ENCODE measurements at places on chromosomes 12 and 14.

DNA sequence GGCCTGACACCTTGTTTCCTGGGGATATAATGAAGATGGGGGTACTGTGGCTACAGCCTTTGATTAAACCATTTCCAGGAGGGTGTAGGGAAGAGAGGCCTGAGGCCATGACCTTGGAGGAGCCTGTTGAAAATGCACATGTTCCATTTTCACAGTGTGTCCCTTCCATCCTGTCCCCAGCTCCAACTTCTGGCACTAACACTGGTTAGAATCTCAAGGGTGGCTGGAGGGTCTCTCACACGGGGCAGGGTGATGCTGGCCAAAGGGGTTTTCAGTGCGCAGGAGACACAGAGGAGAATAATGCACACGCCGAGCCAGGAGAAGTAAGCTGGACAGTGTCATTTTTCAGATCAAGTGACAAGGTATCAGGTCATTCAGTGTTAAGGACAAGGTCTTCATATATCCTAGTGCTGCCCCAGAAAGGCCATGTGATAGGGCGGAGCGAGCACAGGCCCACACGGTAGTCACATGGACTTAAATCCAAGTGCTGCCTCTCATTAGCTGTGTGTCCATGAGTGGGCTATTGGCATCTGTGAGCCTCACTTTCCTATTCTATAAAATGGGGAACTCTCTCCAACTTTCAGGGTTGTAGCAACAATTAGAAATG, 36.4 kb upstream of the TUNAR start:
- no peak for DNase-seq

DNA sequence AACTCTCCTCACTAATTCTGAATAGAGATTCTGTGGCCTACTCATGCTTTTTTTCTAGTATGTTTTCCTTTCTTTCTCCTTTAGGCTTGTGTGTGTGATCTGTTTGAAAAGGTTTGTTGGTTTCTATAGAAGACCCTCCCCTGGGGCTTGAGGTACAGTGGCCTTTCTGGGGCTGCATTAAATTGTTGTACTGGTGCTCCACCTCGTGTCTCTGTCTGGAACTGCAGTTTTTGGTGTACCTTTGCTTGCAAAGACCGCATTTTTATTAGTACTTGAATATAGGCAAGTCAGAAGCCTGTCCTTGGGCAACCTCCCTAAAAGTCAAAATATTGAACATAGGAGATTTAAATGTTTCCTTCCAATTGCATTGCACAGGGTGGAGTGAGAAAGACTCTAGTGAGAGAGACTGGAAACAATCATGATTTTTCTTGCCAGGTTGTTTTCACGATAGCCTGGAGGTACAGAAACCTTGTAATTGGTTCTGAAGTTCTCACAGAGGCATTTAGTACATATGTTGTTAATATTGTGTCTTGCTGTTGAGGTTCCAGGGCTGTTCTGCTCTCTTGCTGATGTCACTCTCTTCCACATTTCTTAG, 39.0 kb downstream of the SLCO1B1 start:
- peak; percentile 10 for DNase-seq

DNA sequence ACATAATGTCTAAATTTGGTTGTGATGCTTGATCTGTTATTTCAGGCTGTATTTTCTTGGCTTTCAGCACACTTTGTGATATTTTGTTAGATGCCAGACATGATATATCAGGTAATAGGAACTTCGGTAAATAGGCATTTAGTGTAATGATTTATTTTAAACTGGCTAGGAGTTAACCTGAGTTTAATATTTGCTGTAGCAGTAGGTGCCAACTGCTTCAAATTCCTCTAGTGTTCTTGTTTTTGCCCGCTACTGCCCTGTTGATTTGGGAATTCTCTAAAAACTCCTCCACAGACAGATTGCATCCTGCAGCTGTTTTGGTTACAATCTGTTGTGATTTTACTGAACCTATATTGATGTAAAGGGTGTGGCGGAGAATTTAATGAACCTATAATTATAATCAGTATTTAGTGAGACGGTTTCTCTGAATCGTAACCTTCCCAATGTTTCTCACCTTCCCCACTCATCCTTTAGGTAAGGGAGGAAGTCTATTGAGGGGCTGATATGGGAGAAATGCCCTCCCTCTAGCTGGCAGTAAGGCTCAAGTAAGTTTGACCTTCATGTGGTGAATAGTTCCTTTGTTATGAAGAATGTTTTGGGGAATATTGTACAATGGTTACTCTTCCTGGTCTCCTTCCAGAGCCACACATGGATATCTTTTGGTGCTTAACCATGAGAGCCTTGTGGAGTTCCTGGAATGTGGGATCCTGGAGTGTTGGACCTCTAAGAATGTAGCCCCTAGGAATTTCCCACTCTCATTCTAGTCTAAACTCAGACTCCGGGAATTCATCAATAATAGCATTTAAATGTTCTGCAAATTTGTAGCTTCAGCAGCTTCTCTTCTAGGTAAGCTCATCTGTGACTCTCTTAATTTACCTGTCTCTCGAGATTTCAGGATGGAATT, 634.1 kb downstream of the FSCB start:
- DNase-seq, result no peak

DNA sequence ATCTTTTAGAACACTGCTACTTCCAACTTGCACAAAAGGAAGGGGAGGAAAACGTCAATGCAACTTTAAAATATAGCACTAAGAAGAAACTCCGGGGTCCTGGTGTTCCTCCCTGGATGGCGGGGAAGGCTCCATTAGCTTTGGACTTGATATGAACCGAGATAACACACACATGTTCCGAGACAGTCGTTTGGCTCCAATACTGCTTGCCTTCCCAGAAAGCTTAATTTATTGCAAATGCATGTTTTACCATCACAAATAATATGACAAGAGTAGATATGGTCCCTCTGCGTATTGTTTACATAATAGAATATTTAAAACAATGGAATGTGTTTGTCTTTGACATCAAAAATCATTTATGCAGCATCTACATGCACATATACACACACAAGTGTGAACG, 87.6 kb upstream of the CLMN start:
- no peak for DNase-seq

DNA sequence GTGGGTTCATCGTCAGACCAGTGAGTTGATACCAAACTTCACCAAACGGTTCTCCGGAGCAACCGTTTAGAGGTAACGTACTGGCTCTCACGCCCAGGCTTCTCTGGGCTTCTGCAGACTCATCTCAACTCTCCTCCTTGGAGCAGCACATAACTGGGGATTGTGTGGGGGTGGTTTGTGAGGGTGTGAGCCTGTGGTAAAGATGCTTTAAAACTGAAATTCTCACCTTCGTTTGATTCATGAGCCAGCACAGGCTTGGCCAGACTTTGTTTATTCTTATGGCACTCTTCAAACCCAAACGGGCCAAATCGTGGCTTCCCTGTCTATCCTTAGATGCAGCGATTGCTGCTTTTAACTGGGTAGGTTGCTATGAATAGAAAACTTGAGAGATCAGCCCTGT, 121.3 kb downstream of the SAMD4A start:
- no peak for DNase-seq

GRCh38 chr14:101184572-101184971, 281.1 kb upstream of the RTL1 start:
- DNase-seq, result no peak

- no peak for DNase-seq
Observed at GRCh38 chr14:89855961-89856656, 98.4 kb downstream of the EFCAB11 start.

DNA sequence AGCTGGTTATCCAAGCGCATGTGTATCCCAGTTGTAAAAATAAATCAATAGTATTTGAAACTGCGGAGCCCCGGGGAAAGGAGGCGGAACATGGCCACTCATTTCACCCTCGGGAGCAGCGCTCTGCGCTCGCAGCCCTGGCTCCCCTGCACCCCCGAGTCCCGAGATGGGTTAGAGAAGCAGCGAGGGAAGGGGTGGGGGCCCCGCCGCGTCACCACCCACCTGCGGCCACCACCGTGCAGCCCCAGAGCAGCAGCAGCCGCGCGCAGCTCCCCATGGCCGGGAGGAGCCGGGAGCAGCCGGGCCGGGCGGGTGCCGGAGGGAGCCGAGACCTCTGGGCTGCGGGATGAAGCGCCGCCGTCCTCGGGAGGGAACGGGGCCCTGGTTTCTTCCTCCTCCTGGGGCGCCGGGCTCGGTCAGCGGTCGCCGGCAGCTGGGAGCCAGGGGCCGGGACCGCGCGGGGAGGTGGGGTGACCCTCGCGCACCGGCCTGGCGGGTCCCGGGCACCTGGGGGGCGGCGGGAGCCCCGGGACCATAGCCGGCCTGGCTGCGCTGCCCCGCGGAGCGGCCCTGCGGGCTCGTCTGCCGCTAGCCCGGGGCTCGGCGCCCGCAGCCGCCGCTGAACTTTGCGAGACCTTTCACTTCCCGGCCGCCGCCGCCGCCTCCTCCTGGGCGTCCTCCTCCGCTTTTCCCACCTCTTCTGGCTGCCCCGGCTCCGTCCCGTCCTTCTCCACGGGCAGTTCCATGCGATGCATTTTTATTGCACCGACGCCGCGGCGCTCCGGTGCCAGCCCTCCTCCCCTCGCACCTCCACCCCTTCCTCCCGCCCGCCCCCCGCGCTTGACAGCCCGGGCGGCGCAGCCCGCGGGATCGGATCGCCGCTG, at the start of gene NTN4:
NTN4 (minus strand) TSS at position 732 of the 884 bp plus-strand sequence; CDS start at position 277, 455 bp downstream.
- no peak for DNase-seq

DNA sequence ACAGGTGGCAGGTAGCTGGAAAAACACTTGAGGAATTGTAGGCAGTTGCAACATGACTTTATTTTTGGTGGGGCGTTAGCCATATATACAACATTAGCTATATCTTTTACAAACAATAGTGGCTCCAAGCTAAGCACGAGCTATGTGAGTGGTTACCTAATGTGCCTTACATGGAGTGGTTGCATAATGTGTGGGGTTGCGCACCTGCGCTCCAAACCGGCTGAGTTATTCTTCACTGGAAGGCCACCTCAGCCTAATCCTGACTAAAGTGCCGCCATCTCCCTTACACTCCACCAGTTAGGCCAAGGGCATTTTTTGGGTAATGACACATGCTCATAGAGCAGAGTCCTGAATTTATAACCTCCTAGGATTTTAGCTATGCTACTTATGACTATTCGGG, 31.8 kb upstream of the G2E3 start:
- no peak for DNase-seq

GRCh38 chr14:20681348-20682126, 2.8 kb upstream of the RNASE4 start:
- DNase-seq, result peak; percentile 83

DNA sequence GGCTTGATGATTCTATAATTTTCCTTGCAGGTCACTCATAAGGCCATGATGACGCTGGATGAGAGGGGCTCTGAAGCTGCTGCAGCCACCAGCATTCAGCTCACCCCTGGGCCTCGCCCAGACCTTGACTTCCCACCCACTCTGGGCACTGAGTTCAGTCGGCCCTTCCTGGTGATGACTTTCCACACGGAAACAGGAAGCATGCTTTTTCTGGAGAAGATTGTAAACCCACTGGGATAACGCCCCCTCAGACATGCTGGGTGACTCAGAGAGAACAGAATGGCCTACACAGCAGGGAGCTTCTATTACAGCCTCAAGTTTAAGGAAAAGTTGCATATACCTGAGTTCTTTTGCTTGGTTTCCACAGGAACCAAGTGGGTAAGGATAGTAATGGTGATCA, 34.3 kb downstream of the SERPINA3 start:
- DNase-seq, result no peak

DNA sequence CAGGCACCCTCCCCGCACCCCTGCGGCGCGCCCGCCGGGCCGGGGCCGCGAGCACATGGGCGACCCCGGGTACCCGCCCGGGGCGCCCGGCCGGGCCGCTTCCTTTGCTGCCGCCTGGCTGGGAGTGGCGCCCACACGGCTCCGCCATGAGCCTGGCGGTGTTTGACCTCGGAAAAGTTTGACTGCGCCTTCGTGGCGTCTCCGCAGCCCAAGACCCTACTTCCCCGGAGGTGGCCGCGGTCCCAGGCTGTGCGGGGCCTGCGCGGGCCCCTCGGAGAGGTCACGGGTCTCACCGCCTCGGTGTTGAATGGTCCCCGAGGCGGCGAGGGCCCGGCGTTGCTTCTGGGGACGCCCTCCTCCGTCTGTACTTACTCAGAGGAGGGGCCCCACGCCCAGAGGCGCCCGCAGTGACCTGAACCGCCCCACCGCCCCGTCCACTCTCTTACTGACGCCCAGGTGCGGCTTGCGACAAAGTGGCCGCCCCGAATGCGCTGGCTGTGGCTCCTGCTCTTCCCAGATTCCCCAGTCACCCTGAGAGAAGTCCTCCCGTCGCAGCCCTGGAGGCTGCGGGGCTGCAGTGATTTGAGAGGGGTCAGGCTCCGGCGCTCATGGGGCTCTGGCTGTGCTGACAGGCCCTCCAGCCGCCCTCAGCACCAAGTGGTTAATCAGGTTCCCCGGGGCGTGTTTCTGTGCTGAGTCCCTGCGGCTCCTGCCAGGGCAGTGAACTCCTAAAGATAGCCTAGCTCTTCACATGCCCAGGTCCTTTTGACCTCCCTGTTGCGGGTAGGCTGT, 5.8 kb downstream of the KMT5A start:
- DNase-seq, result peak; percentile 15

DNA sequence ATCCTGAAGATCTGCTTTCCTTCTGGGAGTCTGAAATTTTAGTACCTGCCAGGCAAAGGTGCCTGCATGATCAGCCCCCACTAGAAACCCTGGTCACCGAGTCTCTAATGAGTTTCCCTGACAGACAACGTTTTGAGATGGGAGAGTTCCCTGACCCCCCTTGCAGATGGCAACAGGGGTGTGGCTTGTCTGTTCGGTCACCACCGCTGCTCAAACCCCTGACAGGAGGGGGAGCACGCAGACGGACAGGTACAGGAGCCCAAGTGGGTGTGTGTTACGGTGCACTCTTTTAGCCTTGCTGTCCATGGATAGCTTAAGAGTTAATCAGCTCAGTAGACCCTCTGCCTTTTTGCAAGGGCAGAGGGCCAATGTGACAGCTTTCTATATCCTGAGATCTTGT, 19.3 kb upstream of the CDKN3 start:
- DNase-seq, result no peak

DNA sequence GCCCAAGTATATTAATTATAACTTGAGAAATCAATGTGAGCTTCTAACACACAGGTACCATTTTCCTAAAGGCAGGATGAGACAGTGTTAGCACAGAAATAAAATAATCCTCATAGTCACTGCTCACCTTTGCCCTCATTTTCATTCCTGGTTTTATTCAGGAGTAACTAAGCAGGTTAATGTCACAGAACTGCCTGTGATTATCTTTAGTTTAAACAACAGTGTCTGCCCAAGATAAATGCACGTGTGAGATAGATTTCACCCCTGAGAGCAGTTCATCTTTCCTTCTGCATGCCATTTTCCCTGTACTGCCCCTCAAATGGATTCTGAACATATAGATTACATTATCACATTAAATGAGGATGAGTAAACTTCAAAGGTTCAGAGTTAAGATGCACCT, 250.7 kb downstream of the RMST start:
- no peak for DNase-seq

- no peak for DNase-seq
Observed at GRCh38 chr14:86115972-86116371, 586.0 kb downstream of the FLRT2 start.

- no peak for DNase-seq
Observed at GRCh38 chr14:60170948-60171347, 5.8 kb upstream of the DHRS7 start.

- DNase-seq, result no peak
Observed at GRCh38 chr14:65387628-65388027, 24.9 kb upstream of the FUT8 start.

- no peak for DNase-seq
Observed at GRCh38 chr12:13941258-13942249, 39.8 kb downstream of the GRIN2B start.

GRCh38 chr12:77686760-77687159, 143.9 kb upstream of the NAV3 start:
- DNase-seq, result no peak
